ENCODE measurements at places on chromosomes 2 and 18.

DNA sequence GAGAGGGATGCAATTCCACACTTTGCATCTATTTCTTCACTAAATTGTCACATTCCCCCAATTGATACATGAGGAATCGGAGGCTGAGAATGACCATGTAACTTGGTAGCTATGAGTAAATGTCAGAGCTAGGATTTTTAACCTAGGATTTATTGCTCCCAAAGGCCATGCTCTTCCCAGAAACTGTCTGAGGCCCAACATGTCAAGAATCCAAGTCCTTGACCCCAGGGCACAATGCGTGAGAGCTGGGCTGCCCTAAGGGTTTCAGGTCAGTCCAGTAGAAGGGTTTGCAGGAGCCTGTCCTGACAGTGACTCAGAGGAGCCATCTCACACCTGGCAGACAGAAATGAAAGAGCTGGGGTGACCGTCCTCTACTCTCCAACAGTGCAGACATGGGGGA lies 30.3 kb downstream of the LRRC30 start:
- no peak for DNase-seq

DNA sequence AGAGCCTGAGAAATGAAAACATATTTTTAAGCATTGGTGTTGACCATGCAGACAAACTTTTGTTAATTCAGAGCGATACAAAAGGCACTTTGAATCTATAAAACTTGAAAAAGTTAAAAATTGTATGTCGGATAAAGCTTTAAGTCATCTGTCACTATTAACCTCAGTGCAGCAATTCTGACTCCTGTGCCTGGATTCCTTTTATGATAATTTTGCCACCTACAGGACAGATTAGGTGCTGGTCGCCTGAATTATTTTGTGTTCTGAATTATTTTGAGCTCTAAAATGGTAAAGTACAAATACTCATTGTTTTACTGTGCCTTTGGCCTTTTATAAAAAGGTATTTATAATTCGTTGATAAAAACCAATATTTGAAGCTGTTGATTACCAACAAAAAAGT lies 19.4 kb upstream of the RNF138 start:
- DNase-seq = no peak

- DNase-seq = no peak
These were observed 4.8 kb downstream of the UXS1 start for GRCh38 chr2:106189325-106189724.

- no peak for DNase-seq
These were observed 13.2 kb downstream of the ASB1 start for GRCh38 chr2:238439917-238440316.

DNA sequence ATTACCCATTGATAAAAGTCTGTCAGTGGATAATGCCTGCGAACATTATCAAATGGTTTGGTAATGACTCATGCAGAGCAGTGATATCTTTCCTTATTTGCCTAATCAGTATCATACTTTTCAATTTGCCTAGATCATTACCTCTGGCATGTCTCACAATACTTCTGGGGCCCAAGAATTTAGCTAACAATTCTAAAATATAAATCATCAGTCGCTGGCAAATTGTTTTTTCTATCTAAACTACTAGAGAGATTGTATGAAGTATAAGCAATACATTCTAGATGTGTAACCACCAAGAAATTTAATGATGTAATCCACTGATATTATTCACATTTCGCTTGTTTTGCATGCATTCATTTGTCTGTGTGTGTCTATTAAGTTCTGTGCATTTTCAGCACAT lies 191.2 kb upstream of the CDH19 start:
- no peak for DNase-seq

- no peak for DNase-seq
These were observed 93.4 kb downstream of the AKAIN1 start for GRCh38 chr18:5103693-5104092.

DNA sequence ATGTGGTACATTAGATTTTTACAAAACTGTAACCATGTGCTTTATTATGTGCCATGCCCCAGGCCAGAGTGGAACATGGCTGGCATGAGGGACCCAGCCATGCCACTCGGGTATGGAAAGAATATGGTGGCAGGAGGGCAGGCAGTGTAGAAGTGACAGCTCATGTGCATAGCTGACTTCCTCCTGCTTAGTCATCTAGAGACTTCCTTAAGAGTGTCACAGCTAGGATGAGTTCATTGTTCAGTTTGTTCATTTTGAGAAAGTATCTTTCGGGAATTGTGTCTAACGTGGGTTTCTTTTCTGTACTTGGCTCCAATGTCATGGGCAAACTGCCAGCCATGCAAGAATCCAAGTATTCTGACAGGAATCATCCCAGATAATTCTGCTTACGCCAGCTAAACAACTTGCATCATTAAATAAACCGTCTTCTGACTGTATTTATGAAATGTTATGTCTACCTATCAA lies 94.3 kb upstream of the ITGB6 start:
- DNase-seq = no peak

- DNase-seq = no peak
These were observed 68.4 kb downstream of the SLC16A14 start for GRCh38 chr2:230000118-230000841.

GRCh38 chr18:76621226-76621625 lies 126.2 kb upstream of the ZNF516 start:
- no peak for DNase-seq

GRCh38 chr2:234497594-234498235 lies 834 bp upstream of the ARL4C start:
- no peak for DNase-seq

DNA sequence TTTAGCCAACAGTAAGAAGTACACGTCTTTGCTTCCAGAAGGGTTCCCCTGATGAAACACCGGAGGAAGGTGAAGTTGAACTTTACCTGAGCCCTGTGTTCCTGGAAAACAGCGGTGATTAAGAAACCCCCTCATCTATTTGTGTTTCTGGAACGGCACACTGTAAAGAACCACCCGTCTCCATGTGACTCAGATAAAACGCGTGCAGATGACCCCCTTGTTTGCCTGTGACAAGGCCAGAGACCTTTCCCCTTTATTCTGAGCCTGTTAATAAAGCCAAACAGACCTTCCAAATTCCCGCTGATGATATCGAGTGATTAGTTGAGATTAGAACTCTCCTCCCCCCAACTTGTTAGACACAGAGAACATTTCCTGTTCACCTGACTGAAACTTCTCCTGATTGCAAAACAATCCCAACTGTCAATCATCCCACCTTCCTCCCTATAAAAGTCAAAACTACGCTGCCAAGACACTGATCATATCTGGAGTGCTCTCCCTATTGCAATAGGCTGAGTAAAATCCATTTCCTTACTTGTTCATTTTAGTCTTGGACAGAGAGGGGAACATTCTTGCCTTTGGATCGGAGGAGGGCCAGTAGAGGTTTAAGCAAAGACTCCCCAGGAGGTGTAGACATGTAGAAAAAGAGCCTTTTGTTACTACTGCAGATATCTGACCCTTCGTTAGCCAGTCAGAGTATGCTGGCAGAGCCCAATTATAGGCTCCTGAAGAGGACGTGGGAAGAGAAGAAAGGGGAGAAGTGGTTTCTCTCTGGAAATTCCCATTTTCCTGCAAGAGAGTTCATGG lies 914 bp upstream of the IWS1 start:
- no peak for DNase-seq

DNA sequence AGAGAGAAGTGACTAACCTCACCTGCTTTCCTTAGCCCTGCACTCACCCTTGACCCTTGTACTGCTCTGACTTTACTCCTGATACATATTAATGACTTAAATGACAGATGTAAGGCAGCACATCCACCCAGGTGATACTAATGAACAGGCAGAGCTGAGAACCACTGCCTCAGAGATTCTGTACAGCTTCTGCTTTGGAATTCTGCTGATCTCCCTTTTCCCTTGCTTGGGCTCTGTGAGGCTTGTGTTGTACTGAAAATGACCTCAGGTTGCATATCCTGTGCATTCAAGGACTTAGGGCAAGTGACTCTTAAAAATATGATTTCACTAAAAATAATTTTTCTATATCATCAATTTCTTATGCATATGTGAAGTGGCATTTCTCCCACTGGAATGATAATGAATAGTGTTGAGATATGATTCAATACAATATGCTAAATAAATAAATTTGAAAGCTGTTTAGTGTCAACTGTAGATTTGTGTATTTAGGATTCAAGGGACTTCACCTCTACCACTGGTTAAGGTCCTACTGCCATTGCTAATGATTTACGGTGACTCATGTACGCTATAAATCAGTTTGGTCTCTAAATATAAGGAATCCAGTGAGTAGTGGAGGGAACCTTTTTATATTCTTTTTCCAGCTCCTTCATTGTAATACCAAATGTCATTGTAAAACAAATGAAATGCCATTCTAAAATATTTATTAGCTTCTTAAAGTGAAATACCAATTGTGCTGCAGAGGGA lies 328.3 kb downstream of the SOCS6 start:
- DNase-seq = no peak

GRCh38 chr2:232350804-232351685 lies 27.5 kb upstream of the ALPP start:
- DNase-seq = peak; percentile 26

DNA sequence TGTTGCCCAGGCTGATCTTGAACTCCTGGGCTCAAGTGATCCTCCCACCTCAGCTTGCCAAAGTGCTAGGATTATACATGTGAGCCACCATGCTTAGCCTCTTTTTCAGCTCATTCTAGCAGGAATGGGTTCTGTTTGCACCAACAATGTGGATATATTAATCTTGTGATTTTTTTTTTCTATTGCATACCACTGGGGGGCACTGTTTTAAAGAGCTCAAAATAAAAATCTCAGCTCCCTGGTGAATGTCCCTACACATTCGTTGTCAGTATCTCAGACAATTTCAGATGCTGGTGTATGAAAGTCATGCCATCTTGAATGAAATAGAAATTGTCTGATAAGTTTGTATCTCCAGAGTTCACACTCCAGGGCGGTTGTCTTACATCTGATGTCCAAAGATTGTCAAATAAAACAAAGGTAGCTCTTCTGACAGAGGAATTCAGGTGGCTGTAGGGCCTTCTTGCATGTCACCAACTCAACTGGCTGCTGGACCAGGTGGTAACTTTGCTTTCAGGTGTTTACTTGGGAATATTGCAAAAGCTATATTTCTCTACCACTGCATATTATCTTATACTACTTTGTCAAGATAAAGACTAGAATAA lies 3.1 kb upstream of the MATN3 start:
- no peak for DNase-seq

DNA sequence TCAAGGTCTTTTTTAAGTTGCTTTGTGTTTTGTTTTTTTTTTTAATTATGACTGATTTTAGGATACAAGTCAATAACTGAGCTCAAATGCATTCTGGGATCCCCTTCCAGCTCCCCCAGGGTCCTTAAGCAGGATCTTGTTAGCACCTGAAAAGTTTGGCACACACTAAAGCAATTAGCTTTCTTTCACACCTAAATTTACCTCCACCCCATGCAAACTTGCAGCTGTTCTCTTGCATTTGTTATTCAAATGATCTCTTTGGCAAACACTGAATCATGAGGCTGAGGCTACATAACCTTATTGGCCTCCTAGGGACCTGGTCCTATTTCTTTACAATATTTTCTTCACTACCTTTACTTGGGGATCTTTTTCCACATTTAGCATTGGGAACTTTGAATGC lies 2026.1 kb upstream of the CELF4 start:
- DNase-seq = no peak

- DNase-seq = no peak
These were observed 127.3 kb downstream of the UPP2 start for GRCh38 chr2:158228943-158229508.

- no peak for DNase-seq
These were observed 1150.7 kb upstream of the CRIM1 start for GRCh38 chr2:35204881-35205280.

DNA sequence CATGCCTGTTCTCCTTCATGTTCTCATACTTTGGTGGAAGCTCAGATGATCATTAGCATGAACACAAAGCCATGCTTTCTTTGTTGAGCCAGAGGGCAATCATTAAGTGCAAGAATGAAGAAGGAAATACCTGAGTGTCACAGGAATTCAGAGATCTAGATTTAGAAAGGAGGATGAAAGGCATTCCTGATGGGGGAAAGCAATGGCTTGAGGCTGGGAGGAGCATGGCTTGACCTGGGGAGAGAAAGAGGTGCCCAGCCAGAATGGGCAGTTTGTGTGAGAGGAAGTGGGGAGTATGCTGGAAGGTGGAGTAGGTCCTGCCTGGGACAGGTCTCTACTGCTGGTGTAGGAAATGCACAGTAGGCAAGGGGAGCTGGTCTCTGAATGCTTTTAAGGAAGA lies 35.1 kb downstream of the SLC4A3 start:
- no peak for DNase-seq

- DNase-seq = no peak
These were observed 15.4 kb downstream of the UXS1 start for GRCh38 chr2:106178716-106179115.

DNA sequence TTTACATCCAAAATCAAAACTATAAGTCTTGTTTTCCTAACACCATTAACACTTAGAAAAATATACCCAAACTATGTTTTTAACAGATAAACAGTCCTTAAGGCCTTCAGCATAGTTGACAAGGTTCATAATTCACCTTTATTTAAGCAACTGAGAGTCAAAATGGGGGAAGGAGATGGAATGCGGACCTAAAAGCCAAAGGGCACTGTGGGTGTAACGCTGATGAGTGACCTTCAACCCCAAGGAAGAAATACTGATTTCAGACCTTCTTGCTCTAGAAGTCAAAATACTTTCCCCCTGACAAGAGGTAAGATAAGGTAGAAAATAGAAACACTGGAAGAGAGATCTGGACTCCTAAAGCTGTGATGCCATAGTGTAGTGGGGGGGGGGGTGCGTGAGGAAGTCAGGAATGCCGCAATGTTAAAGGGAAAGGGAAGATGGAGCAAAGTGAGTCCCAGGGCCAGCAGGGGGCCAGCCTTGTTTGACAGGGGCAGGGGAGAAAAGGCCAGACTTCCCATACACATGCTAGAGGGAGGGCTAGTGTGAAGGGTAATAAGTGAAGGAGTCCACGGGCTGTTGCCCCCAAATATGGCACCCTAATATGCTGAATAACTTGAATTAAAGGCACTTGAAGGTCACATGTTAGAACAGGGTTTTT lies 31.4 kb downstream of the CCDC93 start:
- DNase-seq = no peak

GRCh38 chr2:98731894-98732349 lies 990 bp upstream of the MGAT4A start:
- no peak for DNase-seq

DNA sequence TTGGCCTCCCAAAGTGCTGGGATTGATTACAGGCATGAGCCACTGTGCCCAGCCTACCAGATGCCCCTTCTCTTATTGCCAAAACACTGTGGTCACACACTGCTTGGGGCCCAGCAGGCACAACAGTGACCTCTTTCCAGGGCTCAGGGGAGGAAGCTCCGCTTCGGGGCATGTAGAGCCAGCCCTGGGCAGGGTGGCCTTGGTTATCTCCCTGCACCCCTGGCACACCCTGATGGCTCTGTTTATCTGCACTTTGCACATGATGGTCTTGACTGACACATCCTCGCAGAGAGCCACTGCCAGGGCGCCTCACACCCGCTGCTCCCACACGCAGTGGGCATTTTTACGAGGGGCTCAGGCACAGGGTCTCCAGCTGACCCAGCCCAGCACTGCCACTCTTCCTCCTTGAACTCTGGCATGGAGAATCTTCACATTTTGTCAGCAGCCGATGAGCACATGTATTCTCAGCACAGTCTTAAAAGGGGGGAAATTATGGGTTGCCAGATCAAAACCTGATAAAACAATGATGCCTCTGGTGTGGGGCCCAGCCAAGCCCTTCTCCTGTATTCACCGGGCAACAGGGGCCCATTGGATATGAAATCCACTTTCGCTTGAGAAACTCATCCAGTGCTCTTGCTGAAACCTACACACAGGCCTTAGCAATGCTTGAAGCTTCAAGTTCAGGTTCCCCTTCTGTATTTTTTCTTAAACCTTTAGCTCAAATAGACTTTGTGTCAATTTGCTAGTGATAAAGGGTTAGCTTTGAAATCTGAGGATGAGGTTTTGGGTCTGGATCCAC lies 5.9 kb downstream of the GYPC start:
- no peak for DNase-seq

- DNase-seq = no peak
These were observed 289.2 kb upstream of the HDAC4 start for GRCh38 chr2:239689985-239690384.
